ENCODE measurements at places on chromosomes 12 and 14. TPM values are rescaled to one million over a fixed set of nuclear protein-coding genes. Genes with fewer than 3 reads are reported as not detected.

Gene NIN
- total RNA-seq = 29.7 TPM

Gene CELA1
- not detected for total RNA-seq

Gene CPNE6
- total RNA-seq = not detected

Gene RPL10L
- total RNA-seq = not detected

Gene SAMD15
- total RNA-seq = 0.88 TPM

Gene TPI1
- total RNA-seq = 893 TPM

All from foreskin keratinocyte (primary cell).